Activated T-cell treated with anti-CD3 and anti-CD28 coated beads, Interleukin-2, amount 50 U/mL, for 1 hour (primary cell): ENCODE measurements at places on chromosomes 6 and 20.

DNA sequence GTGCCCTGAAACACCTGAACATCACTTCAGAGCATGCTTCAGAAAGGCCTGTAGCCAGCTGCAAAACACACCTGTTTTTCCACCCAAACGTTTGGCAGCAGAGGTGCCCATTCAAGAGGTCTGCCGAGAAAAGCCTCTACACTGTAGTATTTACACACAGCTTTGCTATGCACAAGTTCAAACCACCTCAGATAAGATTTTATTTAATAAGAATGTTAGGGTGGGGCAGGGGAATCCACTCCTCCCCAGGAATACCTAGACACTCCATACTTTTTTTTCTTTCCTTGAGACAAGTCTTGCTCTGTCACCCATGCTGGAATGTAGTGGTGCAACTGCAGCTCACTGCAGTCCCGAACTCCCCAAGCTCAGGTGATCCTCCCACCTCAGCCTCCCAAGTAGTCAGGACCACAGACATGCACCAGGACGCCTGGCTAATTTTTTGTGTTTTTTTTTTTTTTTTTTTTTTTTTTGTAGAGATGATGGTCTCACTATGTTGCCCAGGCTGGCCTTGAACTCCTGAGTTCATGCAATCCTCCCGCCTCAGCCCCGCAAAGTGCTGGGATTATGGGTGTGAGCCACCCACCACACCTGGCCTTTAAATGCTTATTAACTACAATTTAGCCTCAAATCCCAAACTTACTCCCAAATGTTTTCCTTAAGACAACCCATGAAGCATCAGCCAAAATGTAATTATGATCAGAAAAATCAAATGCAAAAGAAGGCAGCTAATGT lies 9.7 kb downstream of the MRPL14 start:
- no peak for DNase-seq

DNA sequence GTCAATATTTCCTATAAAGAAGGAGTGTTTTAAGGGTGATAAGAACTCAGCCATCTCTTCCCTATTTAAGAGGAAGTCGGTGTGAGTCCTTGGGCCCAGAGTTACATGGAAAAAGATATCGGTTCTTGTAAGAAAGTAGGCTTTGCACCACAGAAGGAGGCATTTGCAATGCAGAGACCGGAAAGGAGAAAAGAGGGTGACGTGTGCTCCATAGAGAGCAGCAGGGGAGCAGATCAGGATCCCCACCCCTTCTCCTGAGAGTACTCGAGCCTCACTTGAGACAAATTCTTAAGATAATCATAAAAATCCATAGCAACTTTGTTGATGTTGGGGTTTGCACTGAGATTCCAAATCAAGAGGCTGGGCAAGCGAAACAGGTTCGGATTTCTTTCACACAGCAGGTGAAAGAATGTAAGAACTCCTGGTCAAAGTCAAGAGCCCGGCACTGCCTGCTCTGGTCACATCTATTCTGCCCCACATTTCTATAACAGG lies 27.8 kb downstream of the FOXA2 start:
- DNase-seq, result no peak

- DNase-seq, result no peak
These were observed 127.9 kb downstream of the QRSL1 start for GRCh38 chr6:106757267-106757666.

GRCh38 chr6:38638941-38639497 lies 710 bp downstream of the BTBD9 start:
- DNase-seq, result peak; percentile 73

GRCh38 chr6:38078671-38079070 lies 259.1 kb downstream of the ZFAND3 start:
- DNase-seq, result no peak

- no peak for DNase-seq
These were observed 648.8 kb upstream of the AGPAT4 start for GRCh38 chr6:161922631-161923119.

GRCh38 chr6:35076997-35077712 lies 64.0 kb downstream of the TCP11 start:
- DNase-seq, result no peak

GRCh38 chr20:53967527-53967926 lies 102.9 kb downstream of the BCAS1 start:
- DNase-seq, result no peak

DNA sequence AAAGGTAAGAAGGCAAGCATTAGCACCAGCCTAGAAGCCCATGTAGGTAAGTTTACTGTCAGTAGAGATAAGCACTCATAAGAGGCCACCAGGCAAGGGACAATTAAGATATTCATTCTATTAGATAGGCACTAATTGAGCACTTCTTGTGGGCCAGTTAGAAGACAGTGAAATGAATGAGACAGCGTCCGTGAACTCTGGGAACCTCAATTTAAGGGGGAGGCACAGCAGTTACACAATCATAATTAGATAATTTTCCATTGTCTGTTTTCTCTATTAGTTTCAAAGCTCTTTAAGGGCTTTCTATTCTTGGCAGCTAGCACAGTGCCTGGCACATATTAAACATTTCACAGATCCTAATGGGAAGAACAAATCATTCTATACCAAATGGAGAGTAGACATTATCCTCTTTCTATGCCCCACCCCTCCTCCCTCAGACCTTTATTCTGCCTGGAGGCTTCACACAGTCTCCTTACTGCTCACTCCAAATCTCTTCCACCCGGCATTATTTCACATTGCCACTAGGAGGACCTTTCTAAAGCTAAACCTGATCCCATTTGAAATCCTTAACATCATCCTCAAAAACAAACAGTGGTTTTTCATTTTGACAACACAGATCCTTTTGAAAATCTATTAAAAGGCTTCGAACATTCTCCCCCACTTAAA lies 529.6 kb downstream of the ADGRB3 start:
- DNase-seq, result no peak

GRCh38 chr6:16205377-16206144 lies 32.8 kb upstream of the GMPR start:
- no peak for DNase-seq

DNA sequence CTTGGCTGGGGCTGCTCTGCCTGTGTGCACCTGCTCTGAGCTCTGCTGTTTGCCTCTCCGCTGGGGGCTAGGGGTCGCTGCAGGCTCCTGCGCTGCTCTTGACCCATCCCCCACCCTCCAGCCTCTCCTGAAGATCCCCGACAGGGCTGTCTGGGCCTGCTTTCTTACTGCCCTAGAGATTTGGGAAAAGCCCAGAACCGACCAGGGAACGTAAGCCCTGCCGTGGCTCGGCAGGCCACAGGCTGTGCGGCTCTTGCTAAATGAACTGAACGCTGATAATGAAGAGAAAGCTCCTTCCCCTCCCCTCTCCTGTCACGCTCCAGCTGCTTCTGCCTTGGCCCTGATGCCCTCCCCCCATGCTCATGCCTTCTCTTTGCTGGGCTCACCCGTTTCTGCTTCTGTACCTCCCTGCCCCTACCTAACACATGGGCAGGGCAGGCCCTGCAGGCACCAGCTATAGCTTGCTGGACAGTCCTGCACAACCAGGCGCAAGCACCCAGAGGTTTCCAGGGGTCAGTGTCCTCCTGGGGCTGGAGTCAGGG lies 32.0 kb upstream of the PCMTD2 start:
- DNase-seq, result no peak

- DNase-seq, result no peak
These were observed 534.0 kb downstream of the PKHD1 start for GRCh38 chr6:51553246-51554015.

- DNase-seq, result no peak
These were observed 70.7 kb downstream of the MAP3K7 start for GRCh38 chr6:90516074-90516660.

GRCh38 chr20:42609618-42610017 lies 580.1 kb downstream of the PTPRT start:
- DNase-seq, result no peak

DNA sequence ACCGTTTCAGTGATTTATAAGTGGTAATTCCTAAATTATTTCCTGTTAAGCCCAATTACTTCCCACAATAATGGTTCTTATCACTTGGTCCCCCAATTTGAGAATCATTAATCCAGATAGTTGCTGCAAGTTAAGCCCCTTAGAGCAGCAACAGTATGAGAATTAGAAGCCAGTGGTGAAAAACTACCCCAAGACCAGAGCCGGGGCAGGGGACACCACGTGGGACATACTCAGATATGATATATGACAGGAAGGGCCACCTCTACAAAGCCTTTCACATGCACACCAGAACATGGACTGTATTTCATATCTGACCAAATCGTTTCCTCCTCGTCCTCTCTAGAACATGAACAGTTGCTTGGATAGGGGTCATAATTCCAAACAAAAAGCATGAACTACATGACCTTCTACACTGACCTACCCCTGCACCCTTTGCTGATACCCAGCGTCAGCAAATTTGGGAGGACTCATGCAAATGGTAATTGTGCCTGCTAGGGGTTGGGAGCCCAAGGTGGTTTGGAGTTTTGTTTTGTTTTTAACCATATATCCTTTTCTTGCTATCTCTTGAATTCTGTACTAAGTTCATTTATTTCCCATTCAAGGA lies 3.9 kb downstream of the JAG1 start:
- no peak for DNase-seq

DNA sequence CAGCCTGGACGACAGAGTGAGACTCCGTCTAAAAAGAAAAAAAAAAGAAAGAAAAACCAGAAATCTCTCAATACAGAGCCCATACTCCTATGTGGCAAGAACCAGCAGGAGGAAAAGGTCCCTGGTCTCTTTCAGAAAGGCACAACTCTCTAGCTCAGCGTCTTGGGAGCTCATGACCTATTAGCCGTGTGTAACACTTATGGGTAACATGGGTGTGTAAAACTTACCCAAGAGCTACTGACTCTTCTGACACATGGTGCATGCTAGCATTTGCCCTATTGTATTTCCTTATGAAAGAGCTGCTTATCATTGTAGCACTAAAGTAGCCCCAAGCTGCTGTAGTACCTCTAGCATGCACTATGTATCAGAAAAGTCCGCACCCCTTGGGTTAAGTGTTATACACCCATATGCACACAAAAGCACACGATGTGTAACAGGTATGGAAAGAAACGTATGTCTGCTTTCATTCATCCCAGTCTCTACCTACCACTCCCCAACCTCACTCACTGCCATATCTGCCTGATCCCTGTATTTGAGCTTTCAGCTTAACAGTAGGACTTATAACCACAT lies 85.4 kb downstream of the ZMYND8 start:
- DNase-seq, result no peak

DNA sequence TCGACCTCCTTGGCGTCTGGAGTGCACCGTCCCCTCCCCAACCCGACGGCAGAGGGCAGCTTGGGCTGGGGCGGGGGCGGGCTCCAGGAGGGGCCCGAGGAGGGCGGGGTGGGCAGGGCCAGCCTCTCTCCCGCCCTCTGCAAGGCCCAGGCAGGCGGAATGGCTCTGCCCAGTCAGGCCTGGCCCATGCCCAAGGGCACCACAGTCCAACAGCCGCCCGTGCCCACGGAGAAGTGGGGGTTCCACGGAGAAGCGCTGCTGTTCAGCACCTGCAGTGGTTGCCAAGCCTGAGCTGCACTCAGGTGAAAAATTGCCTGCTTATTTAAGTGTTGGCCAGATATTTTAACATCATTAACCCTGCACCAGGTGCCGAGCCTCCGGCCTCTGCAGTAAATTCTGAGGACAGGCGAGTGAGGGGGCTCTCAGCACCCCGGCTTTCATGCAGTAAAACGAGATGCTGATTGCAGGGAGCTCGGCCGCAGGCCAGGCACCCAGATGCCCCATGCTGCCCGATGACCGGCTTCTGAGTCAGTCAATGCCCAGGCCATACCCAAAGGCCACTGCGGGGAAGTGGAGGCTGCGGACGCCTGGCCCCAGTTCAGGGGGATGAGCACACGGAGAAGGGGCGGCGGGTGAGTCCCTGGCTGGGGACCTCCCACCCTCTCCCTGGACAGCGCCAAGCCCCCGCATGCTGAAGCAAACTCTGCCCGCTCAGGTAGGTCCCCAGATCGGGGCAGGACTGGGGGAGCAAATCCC lies at the start of gene SRMS:
Gene SRMS, minus strand, starts transcription at position 25 of the 756 bp plus-strand sequence. CDS start 286 bp downstream, outside the sequence.
- DNase-seq, result no peak
